ENCODE measurements at places on chromosomes 11 and 22. TPM values are rescaled to one million over a fixed set of nuclear protein-coding genes. Genes with fewer than 3 reads are reported as not detected.

The TUB gene
- 8.9 TPM for total RNA-seq

The CLNS1A gene
- total RNA-seq: 188 TPM

The P4HA3 gene
- total RNA-seq: 0.52 TPM

The GPR83 gene
- not detected for total RNA-seq

The CALCA gene
- not detected for total RNA-seq

The RNF215 gene
- total RNA-seq: 7.3 TPM

The DDX10 gene
- 19.3 TPM for total RNA-seq

The PAX6 gene
- total RNA-seq: not detected

The LRRC4C gene
- 2.1 TPM for total RNA-seq

The PATE2 gene
- not detected for total RNA-seq

The VPREB3 gene
- not detected for total RNA-seq

The TMPRSS4 gene
- not detected for total RNA-seq

The MMP7 gene
- total RNA-seq: not detected

The TSG101 gene
- total RNA-seq: 45.4 TPM

The LRRC55 gene
- total RNA-seq: under 0.01 TPM

The ASCL3 gene
- total RNA-seq: not detected

The BBOX1 gene
- total RNA-seq: under 0.01 TPM

The SMTNL1 gene
- 69.9 TPM for total RNA-seq

All from skeletal muscle tissue (tissue), 5 donors.